ENCODE measurements at places on chromosomes 6 and 20.

DNA sequence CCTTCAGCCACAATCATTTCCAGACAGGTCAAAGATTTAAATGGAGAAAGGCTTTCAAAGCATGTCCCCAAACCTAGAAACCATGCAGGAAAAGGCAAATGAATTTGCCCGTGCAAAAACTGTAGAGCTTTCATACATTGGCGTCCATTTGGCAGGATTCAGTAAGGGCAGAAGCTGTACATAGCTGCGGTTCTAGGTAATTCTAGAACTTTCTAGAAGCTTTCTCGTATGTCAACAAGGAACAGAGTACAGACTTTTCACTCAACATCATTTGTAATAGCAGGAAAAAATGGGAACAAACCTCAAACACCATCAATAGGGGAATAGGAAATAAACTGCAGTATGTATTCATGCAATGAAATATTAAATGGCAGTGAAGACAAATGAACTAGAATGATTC is 11.1 kb upstream of the MAPK13 start:
- no peak for DNase-seq

- no peak for DNase-seq
These were observed 254.3 kb downstream of the BTBD3 start for GRCh38 chr20:12171923-12172524.

GRCh38 chr6:32933661-32934085 is 7.2 kb downstream of the HLA-DMB start:
- DNase-seq: peak; percentile 70

- DNase-seq: no peak
These were observed 15.6 kb downstream of the RMND1 start for GRCh38 chr6:151436300-151436699.

- DNase-seq: no peak
These were observed 1027.3 kb upstream of the CITED2 start for GRCh38 chr6:140401761-140402160.

DNA sequence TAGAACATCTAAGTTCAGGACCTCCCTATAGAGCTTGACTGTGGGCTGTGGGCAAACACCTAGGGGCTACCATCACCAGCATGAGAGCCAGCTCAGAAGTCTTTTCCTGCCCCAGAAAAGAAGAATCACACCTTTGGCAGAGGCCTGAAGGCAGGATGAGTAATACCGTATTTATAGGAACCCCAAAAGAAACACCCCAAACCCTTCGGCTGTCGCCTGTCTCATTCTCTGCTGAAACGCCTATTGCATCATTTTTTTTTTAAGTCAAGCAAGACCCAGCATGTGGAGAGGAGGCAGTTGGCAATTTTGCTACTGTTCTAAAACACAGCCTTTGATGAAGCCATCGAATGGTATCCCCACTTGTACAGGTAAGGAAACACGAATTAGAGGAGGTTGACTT is 436.4 kb downstream of the TFAP2A start:
- DNase-seq: no peak

DNA sequence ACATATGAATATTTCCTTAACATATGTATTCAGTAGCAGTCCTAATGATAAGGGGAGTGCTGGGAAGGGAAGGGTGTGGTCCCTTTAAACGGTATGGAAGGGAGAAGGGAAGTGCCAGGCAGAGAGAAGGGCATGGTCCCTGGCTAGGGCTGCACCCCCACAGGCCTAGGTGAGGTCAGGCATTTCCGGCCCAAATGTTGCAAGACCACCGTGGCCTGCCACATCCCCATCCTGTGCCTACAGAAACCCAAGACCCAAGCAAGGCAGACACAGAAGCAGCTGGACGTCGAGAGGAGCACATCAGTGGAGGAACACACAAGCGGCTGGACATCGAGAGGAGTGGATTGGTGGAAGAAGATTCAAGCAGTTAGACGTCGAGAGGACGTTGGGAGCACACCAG is 5.9 kb downstream of the RRAGD start:
- DNase-seq: no peak

DNA sequence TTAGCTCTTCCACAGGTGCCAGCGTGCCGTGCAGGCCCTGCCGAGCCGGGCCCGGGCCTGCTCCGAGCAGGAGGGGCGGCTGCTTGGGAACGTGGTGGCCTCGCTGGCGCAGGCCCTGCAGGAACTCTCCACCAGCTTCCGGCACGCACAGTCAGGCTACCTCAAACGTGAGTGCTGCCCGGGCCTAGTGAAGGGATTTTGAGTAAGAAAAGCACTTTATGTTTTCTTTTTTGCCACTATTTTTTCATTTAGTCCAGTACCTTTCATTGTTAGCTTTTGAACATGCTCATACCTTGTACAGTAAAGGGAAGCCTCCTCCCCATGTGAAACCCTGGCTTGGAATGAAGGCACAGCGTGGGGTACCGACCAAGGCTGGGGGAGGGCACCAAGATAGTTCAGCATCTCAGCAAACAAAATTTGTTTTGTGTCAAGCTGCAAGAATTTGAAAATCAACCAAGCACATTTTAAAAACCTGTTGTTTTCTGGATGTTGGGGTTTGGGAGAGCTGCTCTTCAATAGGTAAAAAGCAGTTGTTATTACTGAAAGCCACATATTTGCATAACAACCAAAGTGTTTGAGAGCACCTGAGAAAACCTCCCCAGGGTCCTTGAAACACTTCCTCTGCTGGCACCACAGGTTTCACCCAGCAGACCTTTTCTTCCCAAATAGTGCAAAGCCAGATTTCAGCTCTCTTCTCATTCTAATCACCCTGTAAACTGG is 18.4 kb downstream of the STX16 start:
- DNase-seq: no peak

DNA sequence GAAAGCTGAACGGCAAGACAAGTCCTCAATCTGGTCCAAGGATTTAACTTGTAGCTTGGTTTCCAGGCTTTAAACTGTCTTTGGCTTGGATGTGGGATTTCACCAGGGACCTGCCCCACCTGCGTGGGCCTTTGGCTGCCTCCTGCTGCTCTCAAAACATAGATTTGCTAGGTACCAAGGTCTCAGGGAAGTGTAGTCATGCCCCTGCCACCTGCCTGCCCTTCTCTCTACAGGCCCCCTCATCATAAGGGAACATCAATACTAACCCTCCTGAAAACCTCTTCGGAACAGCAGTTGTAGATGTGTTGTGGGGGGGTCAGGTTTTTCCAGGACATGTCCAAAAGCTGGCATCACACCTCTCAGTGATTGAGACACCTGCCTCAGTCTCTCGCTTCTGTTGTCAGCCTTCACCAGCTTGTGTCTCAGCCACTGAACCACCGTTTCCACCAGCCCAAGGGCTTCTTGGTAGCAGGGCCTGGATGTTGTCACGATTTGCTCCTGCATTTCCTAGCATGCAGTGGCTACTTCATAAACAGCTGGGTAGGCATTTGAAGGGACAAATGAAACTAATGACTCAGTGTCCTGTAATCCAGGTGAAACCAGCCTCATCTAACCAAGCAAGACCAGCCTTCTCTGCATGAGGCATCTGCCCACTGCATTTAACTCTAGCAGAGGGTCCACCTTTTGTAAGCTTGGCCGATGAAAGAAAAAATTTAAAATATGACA is 141.6 kb upstream of the THBS2 start:
- DNase-seq: no peak

- DNase-seq: no peak
These were observed 405.7 kb downstream of the KIF16B start for GRCh38 chr20:16167423-16168130.

DNA sequence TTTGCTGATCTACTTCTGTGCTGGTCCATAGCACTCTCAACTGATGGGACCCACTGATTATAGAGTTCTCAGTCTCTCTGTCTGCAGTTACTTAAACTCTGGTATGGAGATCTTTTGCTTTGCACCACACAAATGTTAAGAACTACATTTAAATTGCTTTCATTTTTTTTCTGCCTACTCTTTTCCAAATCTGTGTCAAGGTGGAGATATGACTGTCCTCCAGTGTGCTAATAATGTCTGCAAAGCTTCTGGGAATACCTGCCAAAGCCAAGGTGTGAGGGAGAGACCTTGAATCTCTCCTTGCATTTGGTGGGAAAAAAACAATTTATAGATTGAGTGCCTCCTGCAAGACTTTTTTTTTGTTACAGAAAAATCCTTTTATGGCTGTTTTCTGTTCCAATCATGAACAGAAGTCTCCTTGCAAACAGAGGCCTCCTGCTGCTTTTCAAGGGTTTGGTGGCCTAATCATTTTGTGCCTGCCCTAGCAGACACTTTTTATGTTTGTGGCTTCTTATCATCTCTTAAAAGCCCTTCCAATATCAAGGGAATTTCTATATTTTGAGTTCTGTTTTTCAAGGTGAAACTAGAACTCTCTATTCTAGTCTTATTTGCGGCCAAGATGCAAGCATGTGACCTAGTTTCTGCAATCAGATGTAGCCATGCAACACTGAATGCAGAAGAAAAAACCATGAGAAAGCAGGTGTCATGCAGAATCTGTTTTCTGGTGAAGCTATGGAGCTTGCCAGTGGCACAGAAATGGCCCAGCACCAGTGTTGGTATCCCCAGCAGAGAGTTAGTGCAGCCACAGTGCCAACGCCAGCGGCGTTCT is 23.2 kb upstream of the AKIRIN2 start:
- no peak for DNase-seq

- no peak for DNase-seq
These were observed 441.3 kb downstream of the CDC5L start for GRCh38 chr6:44828780-44829179.

DNA sequence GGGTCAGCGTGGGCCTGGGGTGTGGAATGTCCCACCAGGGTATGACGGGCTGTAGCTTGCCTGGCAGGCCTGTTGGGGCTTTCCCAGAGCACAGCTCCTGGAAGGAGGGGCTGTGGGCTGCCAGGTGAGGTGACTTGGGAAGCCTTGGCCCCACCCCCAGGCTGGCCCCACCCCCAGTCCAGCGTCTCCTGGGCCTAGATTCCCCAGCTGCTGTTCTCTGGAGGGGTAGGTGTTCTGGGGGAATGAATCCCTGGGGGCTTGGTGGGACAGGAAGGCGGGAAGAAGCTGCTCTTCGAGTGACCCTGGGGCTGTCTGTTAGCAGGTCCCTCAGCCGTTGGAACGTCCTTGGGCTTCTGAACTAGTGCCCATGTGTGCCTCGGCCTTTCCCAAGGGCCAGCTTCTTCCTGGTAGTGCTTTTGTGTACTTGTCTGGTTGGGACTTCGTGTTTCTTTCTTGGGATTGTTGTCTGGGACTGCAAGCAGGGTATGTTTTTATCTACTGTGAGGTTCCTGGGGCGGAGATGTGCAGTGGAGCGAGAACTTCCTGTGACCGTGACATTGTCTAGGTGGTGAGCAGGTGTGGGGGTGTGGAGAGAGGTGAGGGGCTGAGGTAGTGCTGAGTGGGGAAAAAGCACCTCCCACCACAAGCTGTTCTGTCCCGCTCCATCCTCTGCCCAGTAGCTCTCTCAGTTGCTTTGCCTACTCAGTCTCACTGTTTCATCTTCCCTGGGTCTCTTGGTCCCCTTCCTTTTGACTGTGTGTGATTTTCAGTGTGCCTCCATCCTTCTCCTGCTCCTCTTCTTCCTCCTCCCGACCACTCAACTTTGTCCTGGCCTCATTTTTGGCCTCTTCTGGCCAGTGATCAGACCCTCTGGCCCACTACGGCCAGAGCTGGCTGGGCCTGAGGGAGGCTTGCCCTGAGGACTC is 1.3 kb upstream of the DDR1 start:
- DNase-seq: peak; percentile 25

All from stimulated activated CD4-positive, alpha-beta T cell treated with anti-CD3 and anti-CD28 coated beads, TNF-alpha, amount 100 ng/mL, for 24 hours (primary cell).